ENCODE measurements at places on chromosomes 7 and 10. TPM values are rescaled to one million over a fixed set of nuclear protein-coding genes. Genes with fewer than 3 reads are reported as not detected.

- DNase-seq: no peak
Observed at GRCh38 chr10:122532601-122533296, 27.8 kb upstream of the DMBT1 start.

MYH16 gene
- not detected for total RNA-seq

- DNase-seq: no peak
Observed at GRCh38 chr7:26326211-26326610, 34.5 kb downstream of the SNX10 start.

- DNase-seq: no peak
Observed at GRCh38 chr10:30821261-30821993, 191.9 kb upstream of the LYZL2 start.

ANXA8 gene
- total RNA-seq: not detected

GRCh38 chr10:69835875-69836730 is 34.4 kb downstream of the COL13A1 start:
- peak; percentile 21 for DNase-seq

- no peak for DNase-seq
Observed at GRCh38 chr7:103569621-103570305, 123.8 kb upstream of the SLC26A5 start.

FKBP6 gene
- not detected for total RNA-seq

DNA sequence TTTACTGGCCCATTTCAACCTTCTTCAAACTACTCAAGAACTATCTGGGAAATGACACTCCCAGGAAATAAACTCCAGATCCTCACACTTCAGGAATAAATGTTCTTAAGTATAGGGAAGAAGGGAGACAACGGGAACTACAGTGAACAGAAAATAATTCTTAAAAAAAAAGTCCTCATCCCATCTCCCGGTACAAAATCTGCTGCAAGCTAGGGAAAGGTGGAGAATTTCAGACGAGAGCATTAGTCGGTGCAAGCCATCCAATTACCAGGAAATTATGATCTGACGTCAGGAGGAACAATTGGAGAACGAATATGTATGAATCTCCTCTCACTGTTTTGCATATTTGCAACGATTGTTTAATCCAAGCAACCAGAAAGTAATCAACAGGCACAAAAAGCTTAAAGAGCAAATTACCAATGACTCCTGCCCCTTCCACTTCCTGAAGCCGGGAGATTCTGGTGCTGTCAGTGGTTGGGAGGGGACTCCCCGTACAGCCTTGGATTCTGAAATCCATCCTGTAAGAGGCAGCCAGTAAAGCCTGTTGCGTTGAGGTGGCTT is 15.1 kb upstream of the GATA3 start:
- no peak for DNase-seq

DNA sequence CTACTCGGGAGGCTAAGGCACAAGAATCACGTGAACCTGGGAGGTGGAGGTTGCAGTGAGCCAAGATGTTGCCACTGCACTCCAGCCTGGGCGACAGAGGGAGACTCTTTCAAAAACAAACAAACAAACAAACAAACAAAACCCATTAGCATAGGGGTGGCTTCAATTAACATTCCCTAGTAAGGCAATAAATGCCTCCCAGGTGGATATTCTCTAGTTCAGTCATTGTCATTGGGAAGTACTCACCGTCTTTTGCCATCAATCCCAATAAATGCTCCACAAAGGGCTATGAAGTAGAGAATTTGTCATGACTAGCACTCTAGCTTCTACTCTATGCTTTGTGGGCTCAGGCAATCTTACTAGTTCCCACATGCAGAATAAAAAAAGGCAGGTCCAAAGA is 11.7 kb upstream of the TMEM254 start:
- no peak for DNase-seq

UNC5B gene
- total RNA-seq: 7.1 TPM

STK17A gene
- 17.6 TPM for total RNA-seq

- peak; percentile 3 for DNase-seq
Observed at GRCh38 chr7:30068117-30068516, 39.9 kb downstream of the PLEKHA8 start.

GRCh38 chr10:77016278-77016815 is 621.3 kb downstream of the KCNMA1 start:
- no peak for DNase-seq

- DNase-seq: no peak
Observed at GRCh38 chr7:23545493-23545892, 13.7 kb upstream of the TRA2A start.

TLX1 gene
- not detected for total RNA-seq

DNA sequence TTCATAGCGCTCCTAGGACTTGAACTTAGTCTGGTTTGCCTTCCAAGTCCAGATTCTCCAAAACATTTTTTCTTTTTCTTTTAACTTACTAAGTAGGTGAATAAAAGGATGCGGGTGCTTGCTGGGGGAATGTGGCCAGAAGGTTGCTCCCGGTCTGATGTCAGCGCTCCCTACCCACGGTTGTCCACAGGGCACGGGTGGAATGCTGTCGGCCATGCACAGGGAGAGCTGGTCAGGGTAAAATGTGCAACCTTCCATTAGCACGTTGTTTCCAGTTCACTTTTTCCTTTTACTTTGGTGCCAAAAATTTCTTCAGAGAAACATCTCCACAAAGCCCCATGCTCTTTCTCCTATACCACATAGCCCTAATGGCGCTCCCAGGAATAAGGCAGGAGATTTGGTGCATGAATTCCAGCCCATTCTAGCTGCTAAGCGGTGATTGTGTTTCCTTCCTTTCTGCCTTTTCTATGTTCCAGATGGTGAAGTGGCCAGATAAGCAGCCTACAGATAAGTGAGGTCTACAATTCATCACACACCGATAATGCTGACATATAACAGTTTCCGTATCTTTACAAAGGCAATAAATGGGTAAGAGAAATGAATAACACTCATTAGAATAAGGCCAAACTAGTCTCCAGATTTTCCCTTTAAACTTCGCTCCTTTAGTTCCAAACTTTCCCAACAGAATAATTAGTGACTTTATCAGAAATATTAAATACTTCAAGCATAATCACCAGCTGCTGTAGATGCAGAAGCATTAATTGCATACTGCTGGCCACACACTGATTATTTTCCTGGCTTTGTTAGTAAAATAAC is 138.3 kb upstream of the FGFR2 start:
- DNase-seq: no peak

TRIM50 gene
- total RNA-seq: not detected

DNA sequence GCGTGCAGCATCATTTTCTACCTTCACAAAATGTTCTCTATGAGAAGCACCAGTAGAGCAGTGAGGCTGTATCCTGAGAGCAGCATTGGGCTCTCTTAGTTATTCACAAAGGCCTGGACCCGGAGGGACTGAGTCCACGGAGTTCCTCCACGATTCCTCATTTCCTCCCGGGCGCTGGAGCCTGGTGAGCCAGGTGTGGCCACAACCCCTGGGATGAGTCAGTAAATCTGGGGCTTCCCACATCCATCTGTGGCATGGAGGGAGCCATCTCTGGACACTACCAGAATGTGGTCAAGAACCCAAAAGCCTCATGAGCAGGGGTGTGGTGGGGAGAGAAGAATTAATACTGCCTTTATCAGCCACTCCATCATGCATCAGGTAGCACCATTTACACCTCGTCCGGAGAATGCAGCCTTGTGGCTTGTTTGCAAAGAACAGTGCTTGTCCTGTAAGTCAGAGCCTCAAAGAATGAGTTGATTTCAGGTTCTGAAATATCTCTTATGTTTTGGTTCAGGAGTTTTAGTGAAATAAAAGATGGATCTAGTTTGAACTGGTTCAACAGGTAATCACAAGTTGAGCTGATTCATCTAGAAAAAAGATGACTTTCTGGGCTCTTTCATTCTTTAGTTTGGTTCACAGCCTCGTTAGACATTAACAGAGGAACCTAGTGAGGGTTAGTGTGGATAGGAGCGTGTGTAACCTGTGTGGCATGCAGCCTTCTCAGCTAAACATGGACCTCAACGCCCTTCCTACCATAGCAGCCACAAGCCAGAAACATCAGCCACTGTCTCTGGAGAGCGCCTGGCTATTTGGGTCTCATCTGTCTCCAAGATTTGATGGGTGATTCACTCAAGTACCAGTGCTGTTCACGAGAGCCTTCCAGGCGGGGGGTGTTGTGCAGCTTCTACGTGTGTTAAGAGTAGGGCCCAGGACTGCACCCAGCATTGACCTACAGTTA is 95.2 kb downstream of the WDR37 start:
- DNase-seq: no peak

- no peak for DNase-seq
Observed at GRCh38 chr7:24444666-24445440, 128.4 kb upstream of the PALS2 start.

DNA sequence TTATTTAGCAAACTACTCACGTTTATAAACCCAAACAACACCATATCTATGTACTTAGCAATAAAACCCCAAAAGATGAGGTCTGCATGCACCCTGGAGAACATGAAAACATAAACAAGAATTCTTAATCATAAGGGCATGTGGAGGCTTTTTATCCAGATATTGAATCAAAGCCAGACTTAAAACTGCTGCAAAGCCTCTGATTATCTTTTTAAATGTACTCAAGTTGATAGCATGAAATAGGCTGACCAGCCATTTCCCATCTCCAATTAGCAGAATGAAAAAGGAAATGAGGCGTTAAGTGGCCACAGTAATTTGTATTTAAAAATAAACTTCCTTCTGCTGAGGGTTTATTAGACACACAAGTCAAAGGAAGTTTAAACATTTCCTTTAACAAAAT is 48.3 kb downstream of the ITIH5 start:
- no peak for DNase-seq

GRCh38 chr7:89029864-89030263 is 234.3 kb upstream of the TEX47 start:
- DNase-seq: no peak

GRCh38 chr10:101896225-101896877 is 52.8 kb upstream of the KCNIP2 start:
- no peak for DNase-seq

- DNase-seq: no peak
Observed at GRCh38 chr7:120431016-120431415, 158.0 kb downstream of the KCND2 start.

EGFR gene
- total RNA-seq: 96.2 TPM

GRCh38 chr10:70682920-70683600 is 10.8 kb downstream of the ADAMTS14 start:
- no peak for DNase-seq

- DNase-seq: peak; percentile 17
Observed at GRCh38 chr7:104482362-104483037, 154.1 kb downstream of the LHFPL3 start.

ZNF277 gene
- total RNA-seq: 28.4 TPM

PNLIPRP2 gene
- not detected for total RNA-seq

CCL24 gene
- not detected for total RNA-seq

DNA sequence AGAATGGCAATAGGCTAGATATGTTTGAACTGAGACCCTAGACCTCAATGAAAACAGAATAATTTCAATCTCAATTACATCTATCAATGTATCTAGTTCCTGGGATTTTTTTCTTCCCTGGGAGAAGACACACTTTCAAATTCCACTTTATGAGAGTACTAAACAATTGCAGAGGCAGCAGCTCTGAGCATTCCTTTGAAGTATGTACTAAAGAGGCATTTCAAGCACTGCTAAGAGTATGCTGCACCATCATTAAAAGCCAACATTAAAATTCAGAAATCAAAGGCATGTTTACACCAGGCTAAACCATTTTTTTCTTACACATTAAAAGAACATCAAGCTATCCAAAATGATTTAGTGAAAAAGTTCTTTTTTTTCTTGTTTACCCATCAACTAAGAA is 297.9 kb upstream of the CACNA2D1 start:
- DNase-seq: no peak

KLF14 gene
- total RNA-seq: not detected

AP4M1 gene
- 22.5 TPM for total RNA-seq

SLC39A12 gene
- not detected for total RNA-seq

- no peak for DNase-seq
Observed at GRCh38 chr10:16192337-16192736, 244.5 kb upstream of the PTER start.

NUTM2E gene
- total RNA-seq: not detected

COL13A1 gene
- total RNA-seq: 2.4 TPM

GRCh38 chr7:18877874-18878273 is 239.6 kb downstream of the TWIST1 start:
- no peak for DNase-seq

DNA sequence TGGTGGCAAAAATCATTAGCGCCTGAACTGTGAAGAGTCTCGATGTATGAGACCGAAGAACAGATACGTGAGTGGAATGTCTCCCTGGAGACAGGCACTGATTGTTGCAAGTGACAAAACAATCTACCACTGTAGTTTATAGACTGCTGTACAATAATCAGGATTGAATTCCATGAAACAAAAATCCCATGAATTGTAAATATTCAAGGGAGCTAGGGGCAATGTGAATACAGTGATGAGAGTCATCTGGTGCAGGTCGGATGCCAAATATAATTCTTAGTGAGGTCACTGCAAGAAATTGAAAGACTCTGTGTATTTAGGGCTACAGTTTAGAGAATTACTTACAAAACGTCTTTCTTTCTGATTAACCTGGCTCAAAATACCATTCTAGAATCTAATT is 594.4 kb upstream of the VSTM2A start:
- no peak for DNase-seq

DNA sequence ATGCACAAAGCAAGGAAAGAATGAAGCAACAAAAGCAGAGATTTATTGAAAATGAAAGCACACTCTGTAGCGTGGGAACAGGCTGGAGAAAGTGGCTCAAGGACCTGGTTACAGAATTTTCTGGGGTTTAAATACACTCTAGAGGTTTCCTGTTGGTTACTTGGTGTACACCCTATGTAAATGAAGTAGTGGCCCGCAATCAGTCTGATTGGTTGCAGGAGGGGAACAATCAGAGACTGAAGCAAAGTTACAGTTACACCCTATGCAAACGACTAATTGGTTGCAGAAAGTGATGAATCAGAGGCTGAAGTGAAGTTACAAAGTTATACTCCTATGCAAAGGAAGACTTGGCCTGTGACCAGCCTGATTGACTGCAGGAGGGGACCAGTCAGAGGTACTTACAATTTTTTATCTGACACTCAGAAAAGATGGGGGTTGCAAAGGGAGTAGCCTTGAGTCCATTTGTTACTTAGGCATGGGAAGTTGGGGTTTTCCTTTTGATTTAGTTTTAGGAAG is 3.6 kb upstream of the MTPN start:
- DNase-seq: no peak

- no peak for DNase-seq
Observed at GRCh38 chr10:133035952-133036351, 51.8 kb upstream of the ADGRA1 start.

- DNase-seq: no peak
Observed at GRCh38 chr7:84123965-84124547, 70.5 kb downstream of the SEMA3A start.

DNA sequence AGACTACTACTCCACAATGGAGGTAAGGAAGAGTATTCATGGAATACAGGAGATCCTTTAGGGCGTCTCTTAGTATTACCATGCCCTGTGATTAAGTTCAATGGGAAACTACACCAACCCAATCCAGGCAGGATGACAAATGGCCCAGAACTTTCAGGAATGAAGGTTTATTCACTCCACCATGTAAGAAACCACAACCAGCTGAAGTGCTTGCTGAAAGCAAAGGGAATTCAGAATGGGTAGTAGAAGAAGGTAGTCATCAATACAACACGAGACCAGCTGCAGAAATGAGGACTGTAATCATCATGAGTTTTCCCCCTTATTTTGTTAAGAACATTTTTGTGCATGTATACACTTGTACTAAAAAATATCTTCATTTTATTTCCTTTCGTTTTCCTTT is 76.6 kb downstream of the GPR37 start:
- DNase-seq: no peak
